Activated CD4-positive, alpha-beta T cell treated with anti-CD3 and anti-CD28 coated beads for 4 hours (primary cell): ENCODE measurements at places on chromosomes 13 and 19.

DNA sequence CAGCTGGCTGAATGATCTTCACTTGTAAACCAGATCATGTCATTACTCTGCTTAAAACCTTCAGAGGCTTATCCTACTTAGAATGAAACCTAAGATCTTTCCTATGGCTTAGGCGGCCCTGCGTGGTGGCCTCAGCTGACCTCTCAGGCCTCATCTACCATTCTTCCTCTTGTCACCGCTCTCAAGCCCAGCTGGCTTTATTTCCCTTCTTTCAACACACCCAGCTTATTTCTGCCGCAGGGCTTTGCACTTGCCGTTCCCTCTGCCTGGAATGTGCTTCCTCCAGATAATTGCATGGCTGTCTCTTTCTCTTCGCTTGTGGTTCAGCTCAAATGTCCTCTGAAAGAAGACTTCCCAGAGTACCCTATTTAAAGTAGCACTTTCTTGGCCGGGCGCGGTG, 3.6 kb upstream of the ASF1B start:
- DNase-seq = no peak

DNA sequence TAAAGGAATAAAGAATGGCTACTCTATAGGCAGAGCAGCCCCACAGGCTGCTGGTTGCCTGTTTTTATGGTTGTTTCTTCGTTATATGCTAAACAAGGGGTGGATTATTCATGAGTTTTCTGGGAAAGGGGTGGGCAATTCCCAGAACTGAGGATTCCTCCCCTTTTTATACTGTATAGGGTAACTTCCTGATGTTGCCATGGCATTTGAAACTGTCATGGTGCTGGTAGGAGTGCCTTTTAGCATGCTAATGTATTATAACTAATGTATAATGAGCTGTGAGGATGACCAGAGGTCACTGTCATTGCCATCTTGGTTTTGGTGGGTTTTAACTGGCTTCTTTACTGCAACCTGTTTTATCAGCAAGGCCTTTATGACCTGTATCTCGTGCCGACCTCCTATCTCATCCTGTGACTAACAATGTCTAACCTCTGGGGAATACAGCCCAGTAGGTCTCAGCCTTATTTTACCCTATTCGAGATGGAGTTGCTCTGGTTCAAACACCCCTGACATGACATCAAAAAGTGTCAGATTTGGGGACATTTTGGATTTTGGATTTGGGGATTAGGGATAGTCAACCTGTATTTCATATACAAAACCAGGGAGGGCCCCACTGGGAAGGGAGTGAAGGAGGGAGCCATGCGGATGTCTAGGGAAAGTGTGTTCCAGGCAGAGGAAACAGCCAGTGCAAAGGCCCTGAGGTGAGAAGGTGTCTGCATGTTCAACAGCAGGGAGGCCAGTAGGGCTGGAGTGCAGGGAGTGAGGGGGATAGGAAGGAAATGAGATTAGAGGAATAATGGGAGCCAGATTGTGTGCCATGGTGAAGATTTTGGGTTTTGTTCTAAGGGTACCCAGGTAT, 10.9 kb downstream of the FXYD5 start:
- DNase-seq = no peak

- DNase-seq = peak; percentile 67
These were observed 492 bp downstream of the TMEM147 start for GRCh38 chr19:35545855-35546381.

GRCh38 chr13:45915686-45916439, 64.3 kb upstream of the SIAH3 start:
- DNase-seq = no peak

DNA sequence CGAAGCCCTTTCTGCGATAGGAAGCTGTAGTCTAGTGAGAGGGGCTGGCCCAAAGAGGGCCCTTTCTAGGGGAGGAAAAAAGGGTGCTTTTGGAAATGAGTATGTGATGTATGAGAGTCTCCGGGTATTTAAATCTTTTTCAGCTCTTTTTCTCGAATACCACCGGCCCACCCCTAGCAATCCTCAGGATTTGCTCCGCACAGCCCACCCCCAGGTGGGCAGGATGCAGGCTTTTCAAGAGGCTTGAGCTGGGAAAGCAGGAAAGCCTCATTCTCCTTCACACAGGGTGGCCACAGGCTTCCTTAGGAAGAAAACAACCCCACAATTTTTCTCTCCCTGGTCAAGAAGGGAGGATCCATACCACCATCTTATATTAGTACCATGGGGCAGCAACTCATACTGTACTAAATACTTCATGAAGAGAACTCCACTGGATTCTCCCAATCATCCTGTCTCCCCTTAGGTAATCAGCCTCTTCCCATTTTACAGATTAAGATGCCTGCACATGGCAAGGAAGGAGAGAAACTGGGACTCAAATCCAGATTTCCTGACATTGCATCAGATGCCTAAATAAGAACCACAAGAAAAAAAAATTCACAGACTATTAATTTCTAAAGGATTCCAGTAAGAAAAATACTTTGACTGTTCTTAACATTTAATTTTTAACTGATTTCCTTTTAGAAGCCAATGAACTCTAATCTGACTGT, 84.4 kb downstream of the STK24 start:
- no peak for DNase-seq
